ENCODE measurements at places on chromosomes 6 and 20.

DNA sequence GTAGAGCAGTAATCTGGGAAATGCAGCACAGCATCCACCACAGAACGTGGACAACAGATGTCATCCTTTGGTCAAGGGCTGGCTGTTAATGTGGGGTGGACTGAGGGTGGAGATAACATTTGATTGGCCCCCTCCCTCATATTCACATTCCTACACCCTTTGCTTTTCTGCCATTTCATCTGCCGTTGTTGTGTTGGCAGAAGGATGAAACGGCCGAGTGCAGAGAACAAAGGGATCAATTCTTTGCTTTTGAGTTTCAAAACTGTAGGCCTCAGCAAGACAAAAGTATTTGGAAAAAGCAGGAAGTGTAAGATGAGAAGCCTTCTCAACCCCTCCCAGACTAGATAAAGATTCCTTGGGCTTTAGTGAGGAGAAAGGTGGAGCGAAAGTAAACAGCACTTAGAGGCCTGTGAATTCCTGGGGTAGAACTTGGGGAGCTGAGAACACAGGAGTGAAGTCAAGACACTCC lies 74.2 kb upstream of the PHIP start:
- no peak for DNase-seq

DNA sequence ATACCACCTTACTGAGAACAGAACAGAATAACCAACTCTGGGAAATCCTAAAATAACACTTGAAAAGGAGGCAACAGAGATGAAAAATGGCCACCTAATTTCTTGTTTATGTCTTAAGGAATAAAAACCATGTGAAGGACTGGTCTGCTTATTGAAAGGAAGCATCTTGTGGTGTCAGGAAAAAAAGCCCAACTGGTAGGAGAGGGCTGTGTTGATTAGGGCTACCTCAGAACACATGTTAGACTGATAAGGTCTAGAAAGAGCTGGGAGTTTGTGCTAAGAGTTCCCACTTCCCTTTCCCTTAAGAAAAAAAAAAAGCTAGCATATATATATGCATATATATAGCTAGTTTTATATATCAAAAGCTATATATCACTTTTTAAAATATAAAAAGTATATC lies 425.3 kb upstream of the BTBD3 start:
- DNase-seq: no peak

DNA sequence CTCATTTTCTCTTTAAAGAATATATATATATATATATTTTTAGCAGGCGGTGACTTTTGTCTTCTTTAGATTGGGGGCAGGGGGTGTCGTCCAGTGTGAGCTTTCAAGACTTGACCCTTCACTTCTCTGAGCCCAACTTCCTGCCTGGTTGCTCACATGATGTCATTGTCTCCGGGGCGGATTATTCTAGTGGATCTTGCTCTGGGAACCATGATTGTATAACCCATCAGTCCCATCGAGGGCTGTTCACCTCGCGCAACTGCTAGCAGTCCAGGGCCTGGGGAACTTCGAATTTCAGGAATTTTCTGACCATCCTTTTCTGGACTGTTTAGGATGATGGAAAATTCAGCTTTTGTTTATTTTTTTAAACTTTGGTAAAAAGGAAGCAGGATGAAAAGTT lies 1.0 kb downstream of the IGF2R start:
- no peak for DNase-seq

- no peak for DNase-seq
These were observed 123.1 kb downstream of the CDKAL1 start for GRCh38 chr6:20657274-20657800.

GRCh38 chr20:46709055-46709458 lies 392 bp upstream of the SLC2A10 start:
- no peak for DNase-seq

DNA sequence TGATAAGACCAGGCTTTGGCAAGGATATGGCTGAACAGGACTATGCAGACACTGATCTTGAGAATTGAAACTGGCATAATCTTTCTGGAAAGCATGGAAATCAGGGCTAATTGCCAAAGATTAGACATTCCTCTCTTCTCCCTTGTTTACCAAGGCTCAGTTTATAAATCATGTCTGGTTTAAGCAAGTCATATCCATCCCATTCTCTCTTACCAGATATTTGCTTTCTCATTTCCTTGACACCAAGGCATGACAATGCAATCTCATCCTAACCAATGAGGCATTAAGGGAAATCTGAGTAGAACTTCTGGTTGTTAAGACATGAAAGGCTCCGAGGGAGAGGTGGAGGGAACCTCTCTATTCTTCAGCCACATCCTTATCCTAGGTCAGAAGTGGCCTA lies 110.3 kb upstream of the CEP85L start:
- DNase-seq: no peak

DNA sequence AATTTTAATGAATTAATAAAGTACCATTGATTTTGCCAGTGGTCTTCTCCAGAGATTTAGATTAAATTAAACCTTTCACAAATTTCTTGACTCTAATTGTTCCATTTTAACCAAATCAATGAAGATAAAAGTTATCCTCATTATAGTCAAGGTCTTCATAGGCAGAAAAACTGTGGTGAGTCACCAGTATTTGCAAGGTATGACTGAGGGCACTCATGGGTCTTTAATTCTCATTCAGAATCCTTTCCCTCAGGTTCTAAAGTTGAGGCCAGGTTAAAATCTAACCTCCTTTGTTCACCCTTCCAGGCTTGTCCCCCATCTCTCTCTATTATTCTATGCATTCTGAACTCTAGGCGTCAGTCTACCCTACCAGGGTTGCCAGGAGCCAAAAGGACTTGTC lies 93.9 kb downstream of the JAG1 start:
- no peak for DNase-seq

DNA sequence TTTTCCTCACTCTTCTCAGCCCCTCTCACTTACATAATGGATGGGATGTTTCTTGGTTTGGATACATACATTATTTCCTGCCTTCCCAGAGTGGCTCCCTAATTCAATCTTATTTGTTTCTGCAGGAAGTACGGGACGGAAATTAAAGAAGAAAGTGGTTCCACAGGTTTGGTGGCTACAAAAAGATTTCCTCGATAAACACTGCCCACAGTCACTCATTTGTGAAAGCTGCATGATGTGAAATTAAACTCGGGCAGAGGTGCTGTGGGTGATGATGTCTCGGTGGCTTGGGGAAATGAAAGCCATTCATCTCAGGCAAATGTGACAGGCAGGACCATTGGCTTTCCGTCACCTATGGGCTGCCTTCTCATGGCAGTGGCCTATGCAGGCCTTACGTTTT lies 119.5 kb upstream of the KCNG1 start:
- no peak for DNase-seq

GRCh38 chr6:40722553-40723258 lies 135.5 kb upstream of the LRFN2 start:
- DNase-seq: no peak

- DNase-seq: no peak
These were observed 326.4 kb upstream of the KHDRBS2 start for GRCh38 chr6:62612471-62612870.

GRCh38 chr6:26307850-26308249 lies 57.1 kb upstream of the BTN3A2 start:
- DNase-seq: no peak

DNA sequence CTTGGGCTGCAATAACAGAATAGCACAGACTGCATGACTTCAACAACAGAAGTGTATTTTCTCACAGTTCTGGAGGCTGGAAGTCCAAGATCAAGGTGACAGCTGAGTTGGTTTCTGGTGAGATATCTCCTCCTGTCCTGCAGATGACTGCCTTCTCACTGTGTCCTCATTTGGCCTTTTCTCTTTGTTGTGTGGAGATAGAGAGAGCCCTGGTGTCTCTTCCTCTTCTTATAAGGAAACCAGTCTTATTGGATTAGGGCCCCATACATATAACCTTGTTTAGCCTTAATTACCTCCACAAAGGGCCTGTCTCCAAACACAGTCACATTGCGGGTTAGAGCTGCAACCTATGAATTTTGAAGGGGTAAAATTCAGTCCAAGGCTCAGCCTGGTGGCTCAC lies 57.0 kb upstream of the BMP6 start:
- no peak for DNase-seq

DNA sequence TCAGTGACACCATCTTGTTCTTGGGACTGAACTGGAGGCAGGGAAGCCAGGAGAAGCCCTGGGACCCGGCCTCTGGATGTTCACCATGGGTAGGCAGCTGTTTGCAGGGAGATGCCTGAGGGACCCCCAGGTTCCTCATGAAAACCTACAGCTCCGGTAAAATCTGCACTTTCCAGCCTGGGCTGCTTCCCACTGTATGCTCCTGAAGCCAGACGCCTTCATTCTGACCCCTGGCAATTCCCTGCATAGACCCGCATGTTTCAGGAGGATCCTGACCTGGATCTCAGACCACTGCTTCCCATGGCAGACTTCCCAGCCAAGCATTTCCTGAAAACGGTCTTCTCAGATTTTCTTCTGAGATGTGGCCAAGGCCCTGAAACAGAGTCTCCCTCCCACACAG lies 306.7 kb downstream of the PREX1 start:
- DNase-seq: no peak

- DNase-seq: no peak
These were observed 71.0 kb upstream of the SIRPA start for GRCh38 chr20:1824181-1824580.

GRCh38 chr6:10393544-10394225 lies 21.2 kb downstream of the TFAP2A start:
- DNase-seq: no peak

DNA sequence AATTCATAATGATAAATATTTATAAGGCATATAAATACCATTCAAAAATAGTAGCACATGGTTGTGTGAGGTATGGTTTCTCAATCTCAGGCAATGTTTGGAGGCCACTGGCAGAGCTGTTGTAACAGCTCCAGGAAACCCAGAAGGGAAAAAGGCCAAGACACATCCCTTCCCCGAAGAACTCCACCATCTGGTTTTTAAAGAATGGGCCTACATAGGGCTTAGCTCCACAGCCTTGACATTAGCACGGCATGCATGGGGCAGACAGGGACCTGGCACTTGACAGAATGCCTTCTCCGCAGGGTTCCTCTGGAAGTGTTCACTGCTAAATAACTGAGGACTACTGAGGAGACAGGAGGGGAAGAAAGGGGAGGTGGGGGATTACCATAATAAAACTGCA lies 16.1 kb upstream of the FOXO3 start:
- no peak for DNase-seq

DNA sequence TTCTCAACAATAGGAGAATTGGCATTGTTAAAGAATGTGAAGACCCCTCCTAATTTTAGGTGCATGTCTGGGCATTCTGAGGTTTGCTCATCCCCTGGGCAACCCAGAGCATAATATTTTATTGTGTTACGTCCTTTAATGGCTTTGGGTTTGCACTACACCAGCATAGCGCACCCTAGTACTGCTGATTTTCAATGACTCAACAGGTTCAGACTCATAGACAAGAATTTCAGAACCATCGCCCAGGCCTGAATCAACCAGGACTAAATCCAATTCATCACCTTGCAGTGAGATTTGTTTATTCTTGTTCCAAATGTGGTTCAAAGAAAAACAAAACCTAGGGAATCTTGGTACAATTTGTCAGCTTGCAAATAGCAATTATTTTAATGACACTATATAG lies 137.8 kb upstream of the PHACTR1 start:
- DNase-seq: no peak

DNA sequence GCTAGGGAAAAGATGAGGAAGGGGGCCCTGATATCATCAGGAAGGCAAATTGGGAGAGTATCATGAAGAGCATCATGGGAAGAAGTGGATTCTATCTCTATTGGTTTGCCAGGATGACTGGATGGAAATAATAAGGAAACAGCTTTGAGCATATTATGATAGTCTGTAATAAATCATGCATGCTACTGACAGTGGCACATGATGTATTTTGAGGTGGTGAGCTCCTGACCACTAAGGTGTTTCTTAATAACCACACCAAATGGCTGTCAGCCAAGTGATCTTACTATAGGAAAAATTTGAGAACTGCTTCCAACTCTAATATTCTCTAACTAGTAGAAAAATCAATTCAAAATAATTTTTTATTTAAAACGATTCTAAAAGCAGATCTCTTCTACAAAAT lies 548.4 kb upstream of the JAG1 start:
- DNase-seq: no peak

DNA sequence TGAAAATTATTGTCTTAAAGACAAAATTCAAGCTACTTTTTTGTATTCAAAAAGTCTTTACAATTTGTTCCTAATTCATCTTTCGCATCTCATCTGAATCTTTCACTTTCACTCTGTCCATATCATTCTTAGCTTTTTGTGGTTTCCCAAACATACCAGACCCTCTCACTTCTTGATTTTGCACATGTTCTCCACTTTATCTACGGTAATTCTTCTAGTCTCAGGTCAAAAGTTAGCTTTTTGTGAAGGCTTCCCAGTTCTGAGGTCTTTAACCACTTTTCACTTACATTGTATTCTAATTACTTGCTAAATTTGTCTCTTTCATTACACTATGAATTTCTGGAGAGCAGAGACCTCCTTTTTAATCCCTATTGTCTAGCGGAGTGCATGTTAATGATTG lies 34.6 kb upstream of the EPHA7 start:
- no peak for DNase-seq

DNA sequence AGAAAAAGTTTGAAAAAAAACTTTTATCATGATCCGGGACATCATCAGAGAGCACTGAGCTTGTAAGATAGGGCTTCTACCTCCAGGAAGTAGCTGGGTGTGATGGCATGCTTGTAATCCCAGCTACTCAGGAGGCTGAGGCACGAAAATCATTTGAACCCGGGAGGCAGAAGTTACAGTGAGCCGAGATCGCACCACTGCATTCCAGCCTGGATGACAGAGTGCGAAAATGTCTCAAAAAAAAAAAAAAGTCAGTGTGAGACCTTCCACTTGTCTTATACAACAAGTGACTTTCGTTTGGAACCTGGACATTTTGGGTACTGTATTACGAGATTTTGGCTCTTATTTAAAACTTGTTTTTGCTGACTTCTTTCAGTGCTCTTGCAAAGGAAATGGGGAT lies 5.9 kb upstream of the SLC13A3 start:
- no peak for DNase-seq

GRCh38 chr20:6178537-6178936 lies 55.7 kb upstream of the FERMT1 start:
- DNase-seq: no peak

- no peak for DNase-seq
These were observed 111.5 kb upstream of the CITED2 start for GRCh38 chr6:139485742-139486475.

DNA sequence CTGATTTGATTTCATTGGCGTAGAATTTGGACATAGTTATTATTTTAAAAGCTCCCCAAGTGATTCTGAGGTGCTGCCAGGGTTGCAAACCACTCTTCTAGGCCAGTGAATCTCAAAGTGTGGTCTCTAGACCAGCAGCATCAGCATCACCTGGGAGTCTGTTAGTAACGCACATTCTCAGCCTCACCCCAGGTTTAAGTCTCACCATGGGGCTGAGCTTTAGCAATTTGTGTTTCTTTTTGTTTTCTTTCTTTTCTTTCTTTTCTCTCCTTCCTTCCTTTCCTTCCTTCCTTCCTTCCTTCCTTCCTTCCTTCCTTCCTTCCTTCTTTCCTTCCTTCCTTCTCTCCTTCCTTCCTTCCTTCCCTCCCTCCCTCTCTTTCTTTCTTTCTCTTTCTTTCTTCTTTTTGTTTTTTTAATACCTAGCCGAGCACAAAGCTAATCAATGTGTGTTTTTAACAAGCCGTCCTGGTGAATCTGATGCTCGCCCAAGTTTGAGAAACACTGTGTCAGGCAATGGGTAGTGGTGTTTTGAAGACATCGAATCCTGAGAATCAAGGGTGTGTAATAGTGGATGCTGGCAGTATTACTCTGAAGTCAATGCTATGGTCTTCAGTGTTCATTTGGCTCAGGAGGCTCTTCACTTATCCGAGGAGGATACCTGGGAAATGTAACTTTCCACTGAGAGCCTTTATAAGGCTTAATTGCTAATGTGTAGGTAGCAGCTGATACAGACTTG lies 104.9 kb downstream of the SLX4IP start:
- DNase-seq: no peak

GRCh38 chr6:113137426-113137825 lies 719.7 kb upstream of the MARCKS start:
- no peak for DNase-seq
